ENCODE measurements at places on chromosomes 5 and 9.
A peak's percentile ranks its signal among the peaks of the same experiment; 100 is the strongest.

GRCh38 chr9:93667627-93668026 lies 91.2 kb downstream of the PHF2 start:
- no peak for DNase-seq

DNA sequence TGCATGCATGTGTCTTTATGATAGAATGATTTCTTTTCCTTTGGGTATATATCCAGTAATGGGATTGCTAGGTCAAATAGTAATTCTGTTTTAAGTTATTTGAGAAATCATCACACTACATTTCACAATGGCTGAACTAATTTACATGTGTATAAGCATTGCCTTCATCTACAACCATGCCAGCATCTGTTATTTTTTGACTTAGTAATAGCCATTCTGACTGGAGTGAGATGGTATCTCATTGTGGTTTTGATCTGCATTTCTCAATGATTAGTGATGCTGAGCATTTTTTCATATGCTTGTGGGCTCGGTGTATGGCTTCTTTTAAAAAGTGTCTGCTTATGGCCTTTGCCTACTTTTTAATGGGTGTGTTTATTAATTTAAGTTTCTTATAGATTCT lies 102.3 kb upstream of the CCDC112 start:
- DNase-seq, result peak; percentile 73

DNA sequence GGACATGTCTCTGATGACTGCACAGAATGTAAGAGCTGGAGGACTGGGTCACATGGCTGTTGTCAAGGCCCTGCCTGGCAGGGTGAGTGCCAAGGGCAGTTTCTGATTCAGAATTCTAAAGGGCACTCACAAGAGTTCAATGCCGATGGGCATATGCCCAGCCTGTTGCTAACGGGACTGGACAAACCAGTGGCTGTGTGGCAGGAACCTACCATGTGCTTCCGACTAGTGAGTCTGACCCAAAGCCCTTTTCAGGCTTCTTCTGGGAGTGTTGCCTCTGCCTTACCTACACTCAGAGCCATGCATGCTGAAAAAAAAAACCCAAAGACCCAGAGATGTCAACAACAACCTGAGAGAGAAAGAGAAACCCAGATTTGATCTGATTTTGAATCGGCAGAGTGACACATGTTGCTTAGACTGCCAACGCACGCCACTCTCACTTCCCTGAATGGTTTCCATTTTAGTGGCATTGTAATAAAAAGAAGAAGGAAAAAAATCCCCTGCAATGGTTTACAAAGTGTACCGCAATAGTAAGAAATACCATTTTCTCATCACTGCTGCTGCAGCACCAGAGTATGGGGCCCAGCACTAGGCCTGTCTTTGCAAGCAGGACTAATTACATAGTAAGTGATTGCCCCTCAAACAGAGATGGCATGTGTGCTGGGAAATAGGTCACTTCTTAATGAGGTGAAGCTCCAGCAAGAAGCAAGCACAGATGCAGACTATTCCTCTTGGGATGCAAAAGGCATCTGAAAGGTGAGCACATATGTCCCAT lies 194.3 kb downstream of the PALM2AKAP2 start:
- no peak for DNase-seq

DNA sequence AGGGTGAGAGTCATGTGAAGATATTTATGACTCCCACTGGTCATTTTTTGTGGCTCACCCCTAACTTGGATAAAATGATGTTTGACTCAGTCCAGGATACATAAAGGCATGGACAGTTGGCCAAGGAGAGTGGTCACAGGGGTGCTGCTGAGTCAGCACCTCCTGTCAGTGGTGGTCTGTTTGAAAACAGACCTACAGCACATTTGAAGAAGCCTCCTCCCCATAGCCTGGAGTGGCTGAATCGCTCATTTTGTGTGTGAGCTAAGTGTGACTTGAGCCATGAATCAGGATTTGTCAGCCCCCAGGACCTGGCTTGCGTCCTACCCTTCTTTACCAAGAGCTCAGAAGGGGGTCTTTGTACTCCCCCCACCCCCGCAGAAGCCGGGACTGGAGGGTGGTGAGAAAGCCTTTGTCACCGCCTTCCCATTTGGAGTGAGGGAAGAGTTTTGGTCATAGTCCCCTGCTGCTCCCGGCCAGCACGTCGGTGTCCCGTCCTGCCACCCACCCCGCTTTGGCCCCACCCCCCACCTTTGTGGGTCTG lies 35.6 kb downstream of the TRIO start:
- peak; percentile 82 for DNase-seq

DNA sequence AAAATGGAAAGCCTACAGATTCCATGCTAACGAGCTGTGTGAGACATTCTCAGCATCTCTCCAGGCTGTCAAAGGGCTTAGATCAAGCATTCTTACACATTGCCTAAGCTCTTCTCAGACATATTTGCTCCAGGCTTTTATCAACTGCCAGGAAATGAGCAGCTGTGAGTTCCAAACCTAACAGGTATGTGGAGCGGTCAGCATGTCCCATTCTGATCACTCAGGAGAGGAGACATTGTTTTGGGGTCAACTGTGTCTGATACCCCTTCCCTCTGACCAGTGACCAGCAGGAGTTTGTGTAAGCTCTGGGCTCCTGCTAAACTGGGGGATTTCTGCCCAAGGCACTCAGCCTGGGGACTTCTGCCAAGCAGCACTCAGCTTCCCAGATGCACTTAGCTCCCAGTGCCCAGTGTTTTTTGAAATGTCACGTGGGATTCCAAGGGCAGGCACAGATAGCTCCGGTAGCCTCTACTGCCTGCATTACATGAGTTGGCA lies 229.1 kb downstream of the SEC61B start:
- no peak for DNase-seq

- DNase-seq, result no peak
Measured at GRCh38 chr5:35248843-35249780, 18.8 kb upstream of the PRLR start.

DNA sequence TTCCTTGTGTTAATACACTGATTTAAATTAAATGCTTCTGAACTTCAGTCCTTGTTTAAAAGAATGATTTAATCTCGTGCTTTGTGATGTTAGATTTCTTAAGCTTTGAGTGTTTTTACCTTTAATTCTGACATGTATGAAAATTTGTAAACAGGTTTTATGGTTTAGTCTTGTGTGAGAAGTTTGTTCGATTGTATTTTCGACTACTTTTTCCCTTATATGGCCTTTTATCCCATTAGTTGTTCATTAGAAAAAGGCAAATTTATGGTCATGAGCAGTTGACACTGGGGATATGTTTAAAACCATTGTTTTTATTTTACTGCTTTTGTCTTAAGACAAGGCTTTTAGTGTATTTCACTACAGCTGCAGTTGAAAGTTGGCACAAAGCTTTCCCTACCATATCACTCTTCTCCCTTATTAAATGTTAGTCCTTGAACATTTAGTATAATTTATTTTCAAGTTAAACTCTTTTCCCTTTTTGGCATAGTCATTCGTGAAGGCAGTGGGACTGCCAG lies 3.3 kb downstream of the UBE2R2 start:
- DNase-seq, result no peak

DNA sequence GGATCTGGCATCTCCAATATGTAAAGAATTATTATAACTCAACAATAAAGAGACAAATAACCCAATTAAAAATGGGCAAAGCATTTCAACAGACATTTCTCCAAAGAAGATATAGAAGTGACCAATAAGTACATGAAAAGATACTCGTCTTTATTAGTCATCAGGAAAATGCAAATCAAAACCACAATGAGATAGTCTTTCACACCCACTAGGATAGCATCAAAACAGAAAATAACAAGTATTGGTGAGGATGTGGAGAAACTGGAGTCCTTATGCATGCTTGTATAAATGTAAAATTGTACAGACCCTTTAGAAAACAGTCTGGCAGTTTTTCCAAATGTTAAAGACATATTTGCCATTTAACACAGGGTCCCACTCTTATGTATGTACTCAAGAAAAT lies 39.1 kb upstream of the ITGA1 start:
- DNase-seq, result no peak

GRCh38 chr5:149628221-149628620 lies 46.9 kb downstream of the ARHGEF37 start:
- DNase-seq, result no peak

- no peak for DNase-seq
Measured at GRCh38 chr9:98790134-98790841, 6.1 kb downstream of the ANKS6 start.

GRCh38 chr5:95445995-95446394 lies 54.8 kb downstream of the FAM81B start:
- DNase-seq, result peak; percentile 88

GRCh38 chr5:168960497-168960896 lies 340.4 kb downstream of the SLIT3 start:
- DNase-seq, result no peak

DNA sequence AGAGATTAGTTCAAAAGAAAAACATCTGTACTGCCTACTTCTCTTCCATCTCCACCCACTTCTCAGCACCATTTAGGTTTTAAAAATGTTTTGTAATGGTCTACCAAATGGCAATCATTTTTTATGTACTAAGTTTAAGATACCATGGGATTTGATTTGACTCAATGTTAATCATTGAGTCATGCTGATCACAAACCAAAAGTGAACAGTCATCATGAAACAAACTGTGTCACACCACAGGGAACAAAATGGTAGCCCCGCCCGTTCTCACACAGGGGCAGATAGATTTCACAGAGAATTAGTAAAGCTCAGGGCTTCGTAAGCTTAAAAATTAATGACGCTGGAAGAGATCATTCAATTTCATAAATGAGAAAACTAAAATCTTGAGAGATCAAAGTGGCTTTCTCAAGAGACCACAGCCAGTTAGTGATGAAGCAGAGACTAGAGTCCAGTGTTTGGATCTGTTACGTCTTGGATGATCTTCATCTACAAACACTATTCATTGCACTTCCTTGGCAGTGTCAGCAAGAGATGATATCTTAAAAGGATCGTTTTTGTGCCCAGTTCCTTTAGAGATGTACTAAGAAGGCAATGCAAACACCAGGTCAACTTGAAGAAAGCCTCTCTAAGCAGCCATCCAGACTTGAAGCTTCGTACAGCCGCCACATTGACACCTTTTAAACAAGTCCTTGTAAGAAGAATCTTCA lies 33.9 kb upstream of the TRIO start:
- peak; percentile 65 for DNase-seq

- peak; percentile 84 for DNase-seq
Measured at GRCh38 chr9:109452761-109453160, 45.3 kb downstream of the PTPN3 start.

- DNase-seq, result no peak
Measured at GRCh38 chr5:128009403-128009802, 74.2 kb upstream of the SLC12A2 start.

DNA sequence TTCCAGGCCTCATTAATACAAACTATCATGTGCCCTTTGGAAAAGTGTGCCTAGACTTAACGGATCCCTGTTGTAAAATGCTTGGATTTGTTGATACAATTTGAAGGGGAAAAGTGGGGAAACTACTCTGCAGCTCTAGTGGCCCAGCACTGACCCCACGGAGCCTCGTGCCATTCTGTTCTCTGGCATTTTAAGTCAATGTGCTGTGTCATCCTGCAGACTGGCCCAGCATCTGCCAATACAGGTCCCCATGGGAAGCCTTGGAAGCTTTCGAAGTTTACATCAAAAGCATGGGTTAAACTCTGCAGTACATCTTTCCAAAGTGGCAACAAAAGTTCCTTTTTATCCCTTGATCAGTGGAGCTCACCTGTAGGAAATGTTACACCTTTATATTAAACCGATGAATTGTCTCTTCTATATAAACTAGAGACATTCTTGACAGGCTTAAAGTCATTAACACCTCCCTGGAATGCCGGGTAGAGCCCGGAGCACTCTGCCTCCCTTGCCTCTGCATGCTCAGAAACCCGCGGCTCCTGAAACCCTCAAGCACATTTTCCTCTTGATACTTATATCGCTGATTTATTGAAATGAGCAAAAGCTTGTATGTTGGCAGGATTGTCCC lies 596.0 kb upstream of the ADAMTS16 start:
- no peak for DNase-seq

- no peak for DNase-seq
Measured at GRCh38 chr9:134533850-134534588, 107.6 kb upstream of the COL5A1 start.

DNA sequence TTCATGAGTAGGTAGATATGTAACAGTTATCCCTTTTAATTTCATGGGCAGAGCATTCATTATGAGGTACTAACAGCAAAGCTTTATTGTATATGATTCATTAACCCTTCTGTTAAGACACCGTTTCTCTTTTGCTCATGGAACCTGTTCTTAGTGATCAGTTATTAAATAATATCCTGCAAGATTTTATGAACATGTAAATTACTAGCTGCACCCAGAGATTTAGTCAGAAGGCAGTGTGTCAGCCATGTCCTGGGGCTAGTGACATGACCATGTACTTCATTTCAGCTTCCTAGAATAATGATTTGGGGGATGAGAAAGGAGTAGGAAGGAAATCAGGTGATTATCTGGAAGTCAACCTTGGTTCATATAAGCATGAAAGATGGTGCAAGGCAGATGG lies 7.0 kb downstream of the MAST4 start:
- no peak for DNase-seq

- DNase-seq, result peak; percentile 24
Measured at GRCh38 chr9:4620881-4621555, 41.1 kb upstream of the PLPP6 start.

DNA sequence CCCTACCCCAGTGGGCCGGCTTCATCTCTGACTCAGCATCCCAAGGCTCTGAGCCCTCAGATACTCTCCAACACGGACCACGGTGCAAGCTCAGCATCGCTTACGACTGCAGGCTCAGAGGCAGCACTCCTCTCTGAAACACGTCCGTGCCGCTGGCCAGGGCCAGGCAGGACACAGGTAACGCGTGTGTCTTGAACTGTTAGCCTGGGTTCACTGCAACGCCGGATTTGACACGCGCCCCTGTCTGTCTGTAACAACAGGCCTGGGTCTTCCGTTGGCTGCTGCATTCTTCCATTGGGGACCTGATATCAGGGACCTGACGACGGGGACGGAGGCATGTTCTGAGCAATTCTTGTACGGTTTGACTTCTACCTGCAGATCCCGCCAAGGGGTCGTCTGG lies 6.4 kb downstream of the SLC6A3 start:
- no peak for DNase-seq

GRCh38 chr9:83060556-83060955 lies 2.4 kb downstream of the RASEF start:
- no peak for DNase-seq

- DNase-seq, result no peak
Measured at GRCh38 chr9:130167927-130168326, 4.3 kb upstream of the NCS1 start.

- DNase-seq, result no peak
Measured at GRCh38 chr5:36253575-36253974, 11.8 kb upstream of the NADK2 start.

DNA sequence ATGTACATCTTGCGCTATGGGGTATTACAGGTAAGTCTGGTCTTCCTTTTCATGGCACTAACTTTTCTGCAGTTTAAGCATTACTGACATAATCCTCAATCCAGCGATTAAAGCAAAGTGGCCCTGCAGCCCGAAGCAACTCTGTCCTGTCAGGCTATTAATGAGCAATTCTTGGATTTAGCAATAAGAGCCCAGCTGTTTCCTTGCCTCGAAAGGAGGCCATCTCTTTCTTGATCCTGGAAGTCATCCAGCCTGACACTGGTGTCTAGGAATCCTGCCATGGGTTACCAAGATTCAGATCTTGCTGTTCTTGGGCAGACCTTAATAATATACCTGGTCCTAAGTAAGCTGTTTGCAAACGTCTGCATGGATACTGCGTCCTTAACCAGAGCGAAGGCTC lies 102.0 kb downstream of the RFK start:
- DNase-seq, result no peak

- no peak for DNase-seq
Measured at GRCh38 chr9:10055886-10056395, 556.9 kb downstream of the PTPRD start.

GRCh38 chr9:104743376-104743985 lies 4.0 kb upstream of the NIPSNAP3A start:
- DNase-seq, result peak; percentile 47

GRCh38 chr9:37253377-37253937 lies 133.1 kb downstream of the ZCCHC7 start:
- no peak for DNase-seq

- no peak for DNase-seq
Measured at GRCh38 chr9:38443597-38443996, 19.3 kb upstream of the IGFBPL1 start.
